NCI-H774 (cell line): ENCODE measurements at places on chromosomes 6 and 20.
A peak's percentile ranks its signal among the peaks of the same experiment; 100 is the strongest.

GRCh38 chr20:55974491-55975202, 30.7 kb downstream of the CBLN4 start:
- DNase-seq, result no peak

DNA sequence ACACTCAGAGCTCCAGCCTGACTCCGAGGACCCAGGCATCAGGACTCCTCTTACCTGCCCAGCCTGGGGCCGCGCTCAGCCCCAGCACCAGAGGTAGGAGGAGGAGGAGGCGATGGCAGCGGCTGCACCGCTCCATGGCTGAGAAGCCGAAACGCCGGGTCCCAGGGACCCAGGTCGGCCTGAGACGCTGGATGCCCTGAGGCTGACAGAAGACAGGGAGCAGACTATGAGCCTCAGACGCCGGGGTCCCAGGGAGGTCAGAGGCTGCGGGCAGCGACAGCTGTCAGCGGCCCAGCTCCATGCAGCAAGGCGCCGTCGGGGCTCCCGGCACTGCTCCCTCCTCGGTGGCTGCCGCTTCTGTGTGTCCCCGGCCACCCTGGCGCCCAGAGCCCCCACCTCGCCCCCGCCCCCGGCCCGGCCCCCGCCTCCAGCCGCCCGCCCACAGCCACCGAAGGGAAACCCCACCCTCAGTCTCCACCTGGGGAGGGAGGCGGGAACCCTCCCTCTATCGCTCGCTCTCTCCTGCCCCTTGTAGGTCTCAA, at the start of gene COL11A2:
TSS of gene COL11A2 (minus strand) at position 363 of the 542 bp plus-strand sequence. CDS start at position 136, 227 bp downstream.
- DNase-seq, result no peak

DNA sequence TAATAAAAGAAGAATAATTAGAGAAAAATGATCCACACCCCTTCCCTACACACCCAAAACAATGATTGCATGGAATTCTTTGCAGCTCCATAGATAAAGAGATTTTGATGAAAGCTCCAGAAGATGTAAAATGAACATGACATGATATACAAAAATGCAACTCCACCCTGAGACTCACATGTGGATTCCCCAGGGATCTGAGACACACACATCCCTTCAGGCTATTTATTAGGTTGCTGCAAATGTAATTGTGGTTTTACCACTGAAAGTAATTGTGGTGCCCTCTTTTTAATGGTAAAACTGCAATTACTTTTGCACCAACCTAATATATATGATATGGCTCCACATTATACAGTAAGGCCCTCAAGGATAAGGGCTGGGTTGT, 40.4 kb upstream of the TBC1D7 start:
- DNase-seq, result no peak

GRCh38 chr6:118660218-118660569, 8.8 kb upstream of the CEP85L start:
- DNase-seq, result peak; percentile 49

GRCh38 chr6:166619912-166620311, 7.1 kb downstream of the RPS6KA2 start:
- DNase-seq, result no peak

DNA sequence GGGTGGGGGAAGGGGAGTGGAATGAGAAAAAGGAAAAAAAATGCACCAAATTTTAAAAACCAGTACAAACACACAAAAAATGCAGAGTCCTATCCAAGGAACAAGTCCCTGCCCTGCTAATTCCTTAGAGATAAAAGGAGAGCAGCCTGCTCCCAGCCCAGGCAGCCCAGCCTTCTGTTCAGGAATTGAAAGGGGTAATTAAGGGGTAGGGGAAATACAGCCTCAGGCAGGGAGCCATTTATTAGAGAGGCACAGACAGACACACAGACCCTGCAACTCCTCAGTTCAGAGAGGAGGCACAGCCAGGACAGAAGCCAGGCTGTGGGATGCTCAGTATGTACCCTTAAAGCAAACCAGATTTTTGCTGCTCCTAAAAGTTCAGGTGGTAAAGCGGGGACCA, 137.2 kb downstream of the EYA2 start:
- DNase-seq, result no peak

DNA sequence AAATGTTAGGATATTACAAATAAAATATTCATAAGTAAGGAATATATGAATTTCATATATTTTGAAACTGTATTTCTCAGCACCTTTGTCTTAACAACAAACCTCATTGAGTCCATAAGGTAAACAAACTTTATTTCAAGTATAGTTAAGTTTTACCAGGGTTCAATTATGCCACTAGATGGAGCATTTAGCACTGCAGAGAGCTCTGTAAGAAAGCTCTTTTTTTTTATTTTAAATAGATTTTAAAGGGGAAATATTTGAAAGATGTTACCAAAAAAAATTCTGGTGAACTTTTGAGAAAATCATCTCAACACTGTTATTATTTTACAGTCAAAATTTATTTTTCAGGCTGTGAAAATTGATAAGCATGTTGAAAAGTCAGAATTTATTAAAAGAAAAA, 955.2 kb upstream of the EYS start:
- DNase-seq, result no peak

- no peak for DNase-seq
Observed at GRCh38 chr20:38202982-38203293, 37.9 kb upstream of the TGM2 start.

- DNase-seq, result no peak
Observed at GRCh38 chr20:50664254-50664653, 27.1 kb downstream of the RIPOR3 start.

GRCh38 chr6:129130959-129131681, 248.2 kb downstream of the LAMA2 start:
- no peak for DNase-seq

DNA sequence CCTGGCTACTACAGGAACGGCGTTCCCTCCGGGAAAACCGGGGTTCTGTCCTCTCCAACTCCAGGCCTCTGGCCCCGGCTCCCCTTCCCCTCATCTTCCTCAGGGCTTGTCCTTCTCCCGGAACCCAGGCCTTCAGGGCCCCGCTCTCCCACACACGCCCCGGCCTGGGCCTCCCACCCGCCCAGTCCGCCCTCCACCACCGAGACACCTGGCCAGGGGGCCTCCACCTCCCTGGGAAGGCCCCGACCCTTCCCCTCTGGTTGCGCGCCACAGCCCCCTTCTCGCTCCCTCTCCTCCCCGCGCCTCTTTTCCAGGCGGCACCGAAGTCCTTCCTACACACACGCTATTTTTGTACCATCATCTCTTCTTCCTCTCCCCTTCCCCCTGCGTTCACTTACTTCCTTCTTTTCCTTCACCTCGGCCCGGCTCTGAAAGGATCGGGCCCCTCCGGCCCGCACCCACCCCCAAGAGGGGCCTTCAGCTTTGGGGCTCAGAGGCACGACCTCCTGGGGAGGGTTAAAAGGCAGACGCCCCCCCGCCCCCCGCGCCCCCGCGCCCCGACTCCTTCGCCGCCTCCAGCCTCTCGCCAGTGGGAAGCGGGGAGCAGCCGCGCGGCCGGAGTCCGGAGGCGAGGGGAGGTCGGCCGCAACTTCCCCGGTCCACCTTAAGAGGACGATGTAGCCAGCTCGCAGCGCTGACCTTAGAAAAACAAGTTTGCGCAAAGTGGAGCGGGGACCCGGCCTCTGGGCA, 1.3 kb upstream of the SIRPA start:
- DNase-seq, result no peak

DNA sequence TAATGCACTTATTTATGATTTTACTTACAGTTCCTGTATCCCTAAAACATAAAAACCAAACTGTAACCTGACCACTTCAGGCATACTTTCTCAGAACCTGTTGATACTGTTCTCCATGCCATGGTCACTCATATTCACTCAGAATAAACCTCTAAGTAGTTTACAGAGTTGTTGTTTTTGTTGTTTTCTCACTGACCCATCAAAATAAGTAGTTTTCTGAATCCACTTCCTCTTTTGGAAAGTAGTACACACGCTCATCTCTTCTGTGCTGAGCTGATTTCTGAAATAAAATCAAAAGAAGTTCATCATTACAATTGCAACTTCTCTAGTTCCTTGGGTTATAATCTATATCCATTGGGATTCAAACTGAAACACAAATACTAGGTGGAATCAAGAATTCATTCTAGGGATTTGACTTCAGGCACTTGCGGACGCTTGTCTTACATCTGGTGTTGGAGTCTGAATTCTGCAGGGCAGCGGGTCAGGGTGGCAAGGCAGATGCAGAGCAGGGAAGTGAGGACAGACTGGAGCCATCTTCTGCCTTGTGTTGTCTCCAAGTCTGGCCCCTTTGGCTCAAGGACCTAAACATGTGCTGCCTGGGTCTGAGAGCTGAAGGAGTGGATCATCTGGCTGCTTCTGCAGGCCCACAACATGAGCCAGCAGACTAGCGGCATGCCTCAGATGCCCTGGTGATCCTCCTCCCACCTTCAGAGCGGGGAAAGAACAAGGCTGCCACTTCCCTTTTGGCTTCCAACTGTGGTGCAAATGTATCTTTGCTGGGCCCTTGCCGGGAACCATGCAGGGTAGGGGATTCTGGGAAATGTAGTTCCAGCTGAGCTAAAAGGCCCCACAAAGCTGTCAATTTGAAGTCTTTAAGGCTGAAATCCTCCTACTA, 167.9 kb upstream of the MYLIP start:
- DNase-seq, result no peak

GRCh38 chr6:132011582-132011981, 60.4 kb upstream of the CCN2 start:
- no peak for DNase-seq

DNA sequence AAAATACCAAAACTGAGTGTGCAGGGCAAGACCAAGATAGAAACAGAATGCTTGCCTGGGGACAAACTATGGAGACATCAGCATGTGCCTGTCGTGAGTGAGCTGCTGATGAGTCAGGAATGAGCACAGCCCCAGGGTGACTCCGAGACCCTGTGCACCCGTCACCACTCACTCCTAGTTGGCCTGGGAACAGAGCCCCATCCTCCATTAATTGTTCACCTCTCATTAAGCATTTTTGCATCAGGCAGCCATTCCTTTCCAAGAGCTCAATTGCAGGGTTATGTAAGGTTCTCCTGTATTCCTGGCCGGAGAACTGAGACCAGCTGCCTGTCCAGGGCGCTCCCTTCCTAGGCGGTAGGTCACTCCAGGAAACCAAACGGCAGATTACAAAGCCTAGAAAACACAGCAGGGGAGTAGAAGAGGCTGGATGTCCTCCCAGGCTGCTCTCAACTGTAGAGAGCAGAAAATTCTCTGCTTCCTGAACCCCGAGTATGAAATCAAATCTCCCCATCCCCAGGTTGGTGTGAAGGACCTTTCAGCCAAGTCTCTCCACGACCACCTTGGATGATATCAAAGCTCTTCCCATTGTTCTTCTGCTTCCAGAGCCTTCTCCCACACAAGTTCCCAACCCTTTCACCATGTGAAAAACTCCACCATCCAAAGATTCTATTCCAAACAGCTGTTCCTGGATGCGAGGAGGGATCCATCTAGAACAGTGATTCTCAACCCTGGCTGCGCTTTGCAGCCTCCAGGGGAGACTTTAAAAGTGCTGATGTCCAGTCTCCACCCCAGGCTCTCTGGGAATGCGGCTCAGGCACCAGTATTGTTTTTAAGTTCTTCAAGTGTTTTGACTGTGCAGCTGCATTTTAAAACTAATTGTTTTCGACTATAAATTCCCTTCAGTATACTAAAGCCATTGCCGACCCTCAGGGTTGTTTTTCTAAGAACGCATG, 532.6 kb upstream of the JARID2 start:
- DNase-seq, result no peak

DNA sequence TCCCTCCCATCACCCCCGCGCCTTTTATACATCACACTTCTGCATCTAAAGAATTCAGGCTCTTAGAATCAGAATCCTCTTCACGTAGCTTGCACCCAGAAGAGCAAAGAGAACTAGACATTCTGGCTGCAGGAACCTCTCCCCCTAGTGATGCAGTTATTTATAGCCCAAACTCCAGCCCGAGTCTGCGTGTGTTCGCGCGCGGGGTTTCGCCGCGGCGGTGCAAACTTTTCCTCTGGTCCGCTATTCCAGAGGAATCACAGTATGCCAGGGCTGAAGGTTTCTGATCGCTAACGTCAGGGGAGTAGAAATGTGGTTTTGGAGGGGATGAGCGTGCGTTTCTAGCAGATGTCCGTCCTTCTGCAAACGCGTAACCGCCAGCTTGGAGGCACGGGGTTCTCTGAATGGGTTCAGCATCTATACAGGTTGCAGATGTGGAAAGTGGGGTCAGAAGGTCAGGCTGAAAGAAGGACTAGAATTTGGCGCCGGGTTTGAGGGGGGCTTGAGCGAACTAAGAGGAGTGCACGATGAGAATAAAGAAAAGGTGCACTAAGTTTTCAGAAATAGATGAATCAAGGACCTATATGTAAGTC, 1.8 kb downstream of the EPHA7 start:
- DNase-seq, result peak; percentile 82

DNA sequence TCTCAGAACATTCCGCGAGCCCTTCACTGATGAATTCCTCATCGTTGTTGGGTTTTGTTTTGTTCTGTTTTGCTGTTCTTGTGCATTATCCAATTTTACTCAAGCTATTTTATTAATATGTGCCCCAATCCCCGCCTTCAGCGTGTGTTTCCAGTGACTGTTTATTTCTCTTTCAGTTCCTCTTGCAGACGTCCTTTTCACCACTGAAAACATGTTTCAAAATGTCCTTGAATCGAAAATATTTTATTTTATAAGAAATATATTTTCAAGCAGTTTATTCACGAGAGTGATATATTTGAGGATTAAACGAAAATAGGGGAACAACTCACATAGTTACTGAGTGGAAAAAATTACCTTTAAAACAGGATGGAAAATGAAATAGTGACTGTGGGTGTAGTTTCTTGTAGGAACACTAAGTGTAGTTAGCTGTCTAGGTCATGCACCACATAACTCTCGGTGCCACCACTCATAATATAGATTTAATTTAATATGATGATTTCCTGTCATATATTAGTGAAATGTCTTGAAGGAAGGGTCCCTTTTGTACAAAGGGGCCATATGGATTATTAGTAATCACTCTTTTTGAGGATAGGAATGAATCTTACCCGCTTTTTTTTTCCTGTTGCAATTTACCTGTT, 45.3 kb upstream of the HDDC2 start:
- no peak for DNase-seq

DNA sequence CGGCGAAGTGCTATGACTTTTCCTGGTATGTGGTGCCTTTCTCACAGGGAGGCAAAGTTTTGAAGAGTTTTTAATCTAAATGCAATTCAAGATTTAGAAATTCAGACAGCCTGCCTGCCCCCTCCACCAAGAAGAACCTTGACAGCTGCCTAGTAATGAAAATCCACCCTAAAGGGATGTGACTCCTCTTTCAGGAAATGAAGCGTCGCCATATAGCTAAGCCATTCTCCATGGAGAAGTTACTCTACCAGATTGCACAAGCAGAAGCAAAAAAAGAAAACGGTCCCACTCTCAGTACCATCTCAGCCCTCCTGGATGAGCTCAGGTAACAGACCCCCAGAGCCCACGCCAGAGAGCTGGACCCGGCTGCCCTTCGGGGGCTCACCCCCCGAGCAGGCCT, 150.1 kb downstream of the DTNBP1 start:
- no peak for DNase-seq

GRCh38 chr6:159959976-159960384, 8.9 kb upstream of the IGF2R start:
- no peak for DNase-seq
